ENCODE measurements at places on chromosomes 2 and 18.

DNA sequence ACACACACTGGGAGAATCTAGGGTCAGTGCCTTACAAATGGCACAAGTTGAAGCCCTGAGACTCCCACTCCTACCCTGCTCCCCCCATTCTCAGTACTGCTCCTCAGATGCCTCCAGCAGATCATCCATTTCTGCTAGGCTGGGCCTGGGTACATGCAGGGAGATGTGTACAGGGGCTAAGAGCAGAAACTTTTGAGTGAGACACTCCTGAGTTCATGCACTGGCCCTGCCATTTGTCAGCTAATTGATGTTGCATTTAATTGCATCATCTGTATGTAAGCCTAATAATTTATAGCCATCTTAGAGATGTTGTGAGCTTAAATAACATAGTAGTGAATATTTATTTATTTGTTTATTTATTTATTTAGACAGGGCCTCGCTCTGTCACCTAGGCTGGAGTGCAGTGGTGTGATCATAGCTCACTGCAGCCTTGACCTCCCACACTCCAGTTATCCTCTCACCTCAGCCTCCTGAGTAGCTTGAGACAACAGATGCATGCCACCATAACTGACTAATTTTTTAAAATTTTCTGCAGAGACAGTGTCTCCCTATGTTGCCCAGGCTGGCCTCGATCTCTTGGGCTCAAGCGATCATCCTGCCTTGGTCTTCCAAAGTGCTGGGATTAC lies 4.8 kb upstream of the CASP8 start:
- no peak for DNase-seq

- DNase-seq = no peak
Observed at GRCh38 chr18:50665519-50665918, 105.6 kb downstream of the MAPK4 start.

- no peak for DNase-seq
Observed at GRCh38 chr2:109174626-109175349, 45.8 kb downstream of the SH3RF3 start.

GRCh38 chr2:67899187-67899586 lies 163.6 kb downstream of the C1D start:
- DNase-seq = no peak

DNA sequence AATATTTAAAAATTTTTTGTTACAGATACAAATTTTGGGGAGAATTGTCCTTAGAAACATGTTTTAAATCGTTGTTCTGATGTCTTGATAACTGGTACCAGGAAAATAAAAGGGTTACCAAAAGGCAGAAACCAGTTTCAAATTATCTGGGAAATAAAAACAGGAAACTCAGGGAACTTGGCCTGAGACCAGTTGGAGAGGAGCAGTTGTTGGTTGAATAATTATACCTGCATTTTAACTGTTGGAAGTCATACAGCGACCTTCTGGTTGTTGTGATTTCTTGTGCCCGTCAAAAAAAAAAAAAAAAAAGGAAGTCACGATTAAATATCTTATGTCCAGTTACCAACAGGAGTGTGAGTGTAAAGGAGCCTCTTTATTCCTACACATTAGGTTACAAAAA lies 51.8 kb downstream of the CRIM1 start:
- no peak for DNase-seq

Data from renal pelvis (tissue), 12 donors.